ENCODE measurements at places on chromosomes 11 and 22.

GRCh38 chr22:38180841-38181452 lies 683 bp downstream of the PLA2G6 start:
- DNase-seq: no peak

DNA sequence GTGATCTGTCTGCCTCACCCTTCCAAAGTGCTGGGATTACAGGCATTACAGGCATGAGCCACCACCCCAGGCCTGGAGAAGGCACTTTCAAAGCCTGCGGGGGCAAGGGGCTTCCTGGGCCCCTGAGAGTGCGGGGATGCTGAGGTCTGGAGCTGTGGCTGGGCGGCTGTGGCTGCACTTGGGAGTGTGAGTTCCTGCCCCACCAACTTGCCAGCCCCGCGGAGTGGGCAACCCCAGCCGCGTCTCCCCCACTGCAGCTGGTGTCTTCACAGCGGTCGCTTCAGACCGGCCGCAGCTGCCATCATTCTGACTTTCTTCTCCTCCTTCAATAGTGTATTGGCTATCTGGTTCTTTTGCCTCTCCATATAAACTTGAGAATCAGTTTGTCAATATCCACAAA lies 10.7 kb upstream of the MAP6 start:
- DNase-seq: no peak

DNA sequence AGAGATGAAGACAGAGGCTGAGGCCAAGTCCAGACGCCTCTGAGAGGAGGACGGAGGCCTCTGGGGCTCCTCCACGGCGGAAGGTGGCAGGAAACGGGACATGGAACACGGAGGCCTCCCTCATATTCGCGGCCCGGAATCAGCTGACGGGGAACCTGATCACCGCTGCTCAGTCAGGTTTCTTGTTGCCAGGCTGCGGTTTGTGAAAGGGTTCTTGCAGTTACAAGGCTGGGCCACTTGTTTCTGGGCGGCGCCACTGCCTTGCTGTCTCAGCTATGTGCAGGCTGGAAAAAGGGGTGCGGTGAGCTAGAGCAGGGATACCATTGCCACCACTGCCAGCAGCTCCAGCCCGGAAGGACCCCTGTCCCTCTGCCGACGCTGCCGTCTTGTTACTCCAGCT lies 10.0 kb upstream of the MMP1 start:
- DNase-seq: no peak

GRCh38 chr11:70778883-70779282 lies 380.6 kb downstream of the CTTN start:
- no peak for DNase-seq

- DNase-seq: peak; percentile 20
Observed at GRCh38 chr11:61361237-61361740, 393 bp downstream of the CYB561A3 start.

DNA sequence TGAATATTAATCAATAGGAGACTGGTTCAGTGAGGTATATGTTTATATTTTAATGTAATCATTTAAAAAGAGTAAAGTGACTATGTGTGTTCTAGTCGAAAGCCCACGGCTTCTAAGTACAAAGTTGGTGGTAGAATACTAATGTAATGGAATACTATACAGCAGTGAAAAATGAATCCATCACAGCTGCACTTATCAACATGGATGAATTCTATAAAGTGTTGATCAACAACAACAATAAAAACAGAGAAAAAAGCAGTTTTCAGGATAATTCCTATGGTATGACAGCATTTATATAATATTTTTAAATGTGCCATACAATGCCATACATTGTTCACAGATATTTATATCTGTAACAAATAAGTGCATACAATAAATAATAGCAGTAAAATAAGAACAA lies 114.1 kb downstream of the SEZ6L start:
- no peak for DNase-seq

Measured in putamen (tissue), 1 donor.